NCI-H460 (cell line): ENCODE measurements at places on chromosomes 11 and 22. TPM values are rescaled to one million over a fixed set of nuclear protein-coding genes. Genes with fewer than 3 reads are reported as not detected.

SPTBN2 gene
- total RNA-seq, result 17.0 and 17.4 TPM in 2 replicates

LRRC55 gene
- total RNA-seq, result not detected in 2 replicates

MS4A3 gene
- not detected in 2 replicates for total RNA-seq

WNT11 gene
- 0.97 TPM in 1 of 2 replicates, not detected in the other for total RNA-seq

KMT5B gene
- 16.7 and 21.2 TPM in 2 replicates for total RNA-seq

- no peak for DNase-seq
Measured at GRCh38 chr22:31099841-31100761, 7.3 kb downstream of the SELENOM start.

DNA sequence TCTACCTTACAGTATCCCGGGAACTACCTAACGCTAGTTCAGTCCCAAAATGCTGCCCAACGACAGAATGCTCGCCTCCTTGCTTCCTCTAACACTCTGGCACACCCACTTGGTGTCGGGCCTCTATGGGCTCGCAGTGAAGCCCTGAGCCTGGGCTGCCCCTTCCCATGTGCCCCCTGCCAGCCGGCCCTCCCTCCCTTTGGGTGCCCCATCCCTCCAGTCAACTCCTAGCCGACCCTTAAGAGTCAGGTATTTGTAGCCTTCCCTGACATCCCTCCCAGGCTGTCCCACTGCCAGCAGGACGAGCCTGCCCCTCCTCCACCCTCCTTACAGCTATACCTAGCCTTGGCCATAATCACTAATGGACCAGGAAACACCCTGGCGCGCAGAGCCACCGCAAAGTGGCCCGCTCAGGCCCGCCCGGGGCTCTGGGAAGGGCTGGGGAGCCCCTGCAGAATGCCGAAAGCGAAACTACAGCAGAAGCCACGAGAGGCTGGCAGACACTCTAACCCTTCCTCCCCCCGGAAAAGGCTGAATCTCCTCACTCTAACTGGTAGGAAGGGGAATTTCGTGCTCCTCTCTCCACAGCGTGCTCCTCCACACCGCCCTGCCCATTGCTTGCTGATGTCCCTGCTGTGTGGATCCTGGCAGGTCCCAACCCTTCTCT is 8.2 kb downstream of the CBX7 start:
- DNase-seq, result no peak

GRCh38 chr22:48709976-48710375 is 1117.7 kb downstream of the BRD1 start:
- no peak for DNase-seq

DNA sequence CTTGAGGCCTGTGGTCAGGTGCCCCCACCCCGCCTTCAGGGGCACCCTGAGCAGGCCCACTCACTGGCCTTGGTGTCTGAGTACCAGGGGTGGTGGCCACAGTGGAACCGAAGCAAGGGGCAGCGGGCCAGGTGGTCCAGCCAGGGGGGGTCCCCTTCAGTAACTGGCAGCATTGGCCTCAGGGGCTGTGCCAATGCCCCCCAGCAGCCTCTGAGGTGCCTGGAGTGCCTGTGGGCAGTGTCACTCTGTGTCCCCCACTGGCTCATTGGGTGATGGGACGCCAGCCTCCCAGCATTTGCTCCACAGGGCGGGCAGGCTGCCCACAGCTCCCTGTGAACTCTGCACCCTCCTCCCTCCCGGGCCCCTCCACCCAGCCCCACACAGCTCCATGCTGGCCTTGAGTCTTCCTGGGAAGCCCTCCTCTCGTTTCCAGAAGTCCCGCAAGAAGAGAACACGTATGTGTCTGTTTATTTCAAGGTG is 29.5 kb upstream of the CARS1 start:
- DNase-seq, result no peak

DNA sequence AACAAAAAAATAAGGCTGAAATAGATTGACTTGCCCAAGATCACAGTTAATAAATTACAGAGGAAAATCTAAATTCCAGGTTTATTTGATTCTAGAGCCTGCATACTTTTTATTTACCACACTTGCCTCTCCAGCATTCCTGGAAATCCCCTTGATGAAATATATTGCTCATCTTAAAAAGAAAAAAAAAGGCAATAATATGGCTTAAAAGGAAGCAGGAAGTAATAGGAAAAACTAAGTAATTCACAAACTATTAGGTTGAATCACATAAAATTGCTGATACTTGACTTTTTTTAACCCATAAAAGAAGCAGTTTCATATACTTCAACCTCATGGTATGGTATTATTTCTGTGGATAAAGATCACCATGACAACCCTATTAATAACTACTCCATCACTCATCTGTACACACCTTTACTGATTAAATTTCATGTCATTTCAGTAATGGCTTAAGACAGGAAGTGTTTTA is 52.9 kb downstream of the COPB1 start:
- no peak for DNase-seq

DNA sequence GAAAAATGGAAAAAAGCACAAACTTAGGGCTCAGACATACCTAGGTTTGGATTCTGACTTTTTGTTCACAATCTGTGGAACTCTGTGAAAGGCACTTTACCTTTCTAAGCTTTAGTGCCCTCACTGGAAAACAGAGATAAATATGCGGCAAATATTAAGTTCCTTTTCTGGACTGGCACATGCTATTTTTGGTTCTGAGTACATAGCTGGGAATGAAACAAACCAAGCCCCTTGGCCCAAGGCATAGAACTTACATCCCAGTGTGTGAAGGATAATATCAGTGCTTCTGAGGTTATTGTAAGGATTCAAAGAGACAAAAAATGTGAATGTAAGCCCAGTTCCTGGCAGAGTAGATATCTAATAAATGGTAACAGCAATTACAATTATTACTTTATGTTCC is 227.5 kb downstream of the ADAMTS15 start:
- no peak for DNase-seq
